ENCODE measurements at places on chromosomes 2 and 18.
A peak's percentile ranks its signal among the peaks of the same experiment; 100 is the strongest.

DNA sequence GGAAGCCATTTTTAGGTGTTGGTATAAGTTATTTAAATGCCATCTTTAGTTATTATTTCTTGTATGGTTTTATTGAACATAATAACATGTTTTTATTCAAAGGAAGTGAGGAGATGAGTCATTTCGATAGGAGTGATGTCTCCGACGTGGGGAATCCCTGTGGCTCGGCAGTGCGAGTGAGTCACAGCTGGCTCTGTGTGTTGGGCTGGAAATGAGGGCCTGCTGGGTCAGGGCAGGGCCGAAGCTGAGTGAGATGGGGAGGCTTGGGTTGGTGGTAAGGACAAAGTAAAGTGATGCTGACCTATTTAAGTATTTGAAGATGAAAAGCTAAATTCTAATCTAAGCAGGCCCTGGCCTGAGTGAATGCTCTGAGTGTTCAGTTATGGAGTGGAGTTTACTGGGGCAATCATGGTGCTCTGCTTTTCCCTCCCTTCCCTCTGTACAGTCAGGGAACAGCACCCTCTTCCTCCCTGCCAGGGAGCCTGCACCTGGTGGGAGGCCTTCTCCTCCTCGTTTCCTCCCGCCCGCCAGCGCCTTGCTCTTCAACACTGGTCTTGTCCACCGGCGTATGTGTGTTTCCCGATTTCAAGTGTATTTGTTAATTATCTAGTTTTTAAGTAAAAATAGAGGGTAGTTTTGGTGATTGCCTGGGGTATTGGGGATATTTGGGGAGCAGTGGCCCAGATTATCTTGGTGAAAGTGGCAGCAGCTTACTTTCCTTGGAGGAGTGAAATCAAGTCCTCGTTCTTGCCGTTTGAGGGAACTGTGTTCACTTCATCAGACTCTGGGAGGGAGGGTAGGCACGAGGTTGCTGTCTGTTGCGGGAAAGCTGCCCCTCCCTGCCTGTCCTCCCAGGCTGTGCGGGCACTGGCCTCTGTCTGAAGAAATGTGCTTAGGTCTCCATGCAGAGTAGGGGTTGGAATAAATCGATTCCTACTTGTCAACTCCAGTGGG lies 157.0 kb downstream of the LDLRAD4 start:
- DNase-seq = peak; percentile 54

DNA sequence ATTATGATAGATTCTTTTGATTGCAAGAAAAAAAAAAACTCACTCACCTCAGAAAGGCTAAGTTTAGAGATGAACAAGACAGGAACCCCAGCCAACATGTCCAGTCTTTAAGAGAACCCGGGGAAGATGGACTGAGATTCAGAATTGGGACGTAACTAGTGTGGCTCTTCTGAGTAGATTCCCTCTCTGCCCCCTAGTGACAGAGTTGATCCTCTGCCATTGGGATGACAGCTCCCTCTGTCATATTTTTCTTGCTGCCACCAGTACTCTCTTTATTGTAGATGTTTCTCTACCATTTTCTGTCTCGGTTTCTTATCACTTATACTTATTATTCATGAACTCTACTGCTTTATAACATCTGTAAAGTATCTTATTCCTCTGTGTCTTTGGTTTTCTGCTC lies 77.7 kb downstream of the GULP1 start:
- DNase-seq = no peak

DNA sequence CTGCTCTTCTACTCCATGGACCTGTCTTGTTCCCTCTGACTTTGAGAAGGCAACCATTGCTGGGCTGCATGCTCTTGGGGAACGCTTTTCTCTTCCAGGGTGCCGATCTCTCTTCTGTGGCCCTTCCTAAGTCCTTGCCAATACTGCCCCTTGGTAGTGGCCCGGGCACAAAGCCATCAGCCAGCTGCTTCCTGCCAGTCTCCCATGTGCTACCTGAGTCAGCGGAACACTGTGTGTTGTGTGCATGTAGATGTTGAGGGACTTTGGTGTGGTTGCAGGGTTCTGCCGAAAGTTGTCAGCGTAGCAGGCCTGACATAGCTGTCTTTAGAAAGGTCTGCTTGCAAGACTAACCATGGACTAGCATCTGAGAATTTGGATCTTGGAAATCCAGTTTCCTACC lies 35.4 kb downstream of the MGAT5 start:
- no peak for DNase-seq

DNA sequence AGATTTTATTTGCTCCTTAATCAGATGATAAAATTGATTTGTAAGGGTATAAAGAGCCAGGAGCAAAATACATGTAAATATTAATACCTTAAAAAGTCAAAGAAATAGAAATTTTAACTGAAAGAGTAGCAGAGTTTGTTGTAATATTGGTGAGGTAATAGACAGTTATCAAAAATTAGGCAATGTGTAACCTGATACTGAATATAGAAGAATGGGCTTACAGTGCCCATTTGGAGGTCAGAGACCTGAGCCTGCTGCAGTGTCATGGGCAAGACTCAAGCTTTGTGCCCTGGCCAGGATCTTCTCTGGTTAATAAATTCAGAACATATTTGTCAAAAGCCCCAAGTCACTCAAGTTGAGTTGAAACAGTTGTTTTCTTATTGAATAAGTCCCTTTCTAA lies 29.7 kb upstream of the TMEM247 start:
- no peak for DNase-seq

GRCh38 chr2:219642069-219642454 lies 14.6 kb downstream of the SLC4A3 start:
- no peak for DNase-seq

- DNase-seq = no peak
These were observed 515.8 kb downstream of the GALR1 start for GRCh38 chr18:77765468-77765867.

- DNase-seq = peak; percentile 89
These were observed 24.0 kb downstream of the IL1B start for GRCh38 chr2:112812318-112813267.

DNA sequence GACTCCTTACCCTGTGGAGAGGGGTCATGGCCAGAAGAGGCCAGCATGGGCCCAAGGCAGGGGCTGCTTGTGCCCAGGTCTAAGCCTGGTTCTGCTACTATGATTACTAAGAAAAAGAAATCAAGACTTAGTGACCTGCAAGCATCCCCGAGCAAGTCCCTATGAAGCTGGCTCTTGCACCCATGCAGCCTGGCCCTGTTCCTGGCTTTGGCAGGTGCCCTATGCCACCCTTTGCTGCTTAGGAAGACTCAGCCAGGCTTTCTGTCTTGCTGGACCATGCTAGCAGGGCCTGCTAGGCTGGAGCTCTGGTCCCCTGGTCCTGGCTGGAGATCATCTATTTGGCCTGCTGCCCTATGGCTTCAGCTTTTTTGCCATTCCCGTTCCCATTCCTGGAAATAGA lies 309.4 kb upstream of the EPAS1 start:
- DNase-seq = no peak

- DNase-seq = no peak
These were observed 3.7 kb downstream of the TNS1 start for GRCh38 chr2:217998926-217999594.

GRCh38 chr2:46534589-46534988 lies 55.2 kb downstream of the TMEM247 start:
- DNase-seq = no peak

GRCh38 chr2:9300214-9300613 lies 93.6 kb downstream of the ASAP2 start:
- DNase-seq = no peak

DNA sequence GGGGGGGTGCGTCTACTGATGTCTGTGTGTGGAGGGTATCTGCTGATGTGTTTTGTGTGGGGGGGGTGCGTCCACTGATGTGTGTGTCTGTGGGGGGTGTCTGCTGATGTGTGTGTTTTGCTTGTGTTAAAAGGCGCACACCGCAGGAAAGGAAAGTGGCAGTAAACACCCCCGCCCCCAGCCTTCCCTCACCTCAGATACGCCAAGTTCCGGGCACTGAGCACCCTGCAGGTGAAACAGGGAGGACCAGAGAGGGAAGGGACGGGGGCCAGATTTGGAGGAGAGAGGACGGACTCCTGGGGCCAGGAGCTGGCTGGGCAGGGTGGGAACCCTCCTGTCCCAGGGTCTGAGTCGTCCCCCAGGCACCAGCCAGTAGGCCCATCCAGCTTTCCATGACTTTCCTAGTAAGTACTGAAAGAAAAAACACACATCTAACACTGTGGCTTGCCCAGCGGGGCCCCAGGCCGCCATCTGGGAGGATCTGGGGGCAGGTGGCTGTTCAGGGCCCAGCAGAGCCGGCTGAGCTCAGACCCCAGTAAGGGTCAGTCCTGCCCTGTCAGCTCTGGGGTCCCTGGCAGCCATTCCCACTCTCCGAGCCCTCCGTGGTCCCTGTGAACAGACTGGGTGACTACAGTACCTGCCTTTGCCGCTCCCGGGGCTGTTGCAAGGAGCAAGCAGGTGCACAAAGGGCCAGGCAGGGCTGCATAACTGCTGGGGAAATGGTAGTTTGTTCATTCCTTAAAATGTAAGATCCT lies 126.9 kb downstream of the NFATC1 start:
- DNase-seq = no peak

DNA sequence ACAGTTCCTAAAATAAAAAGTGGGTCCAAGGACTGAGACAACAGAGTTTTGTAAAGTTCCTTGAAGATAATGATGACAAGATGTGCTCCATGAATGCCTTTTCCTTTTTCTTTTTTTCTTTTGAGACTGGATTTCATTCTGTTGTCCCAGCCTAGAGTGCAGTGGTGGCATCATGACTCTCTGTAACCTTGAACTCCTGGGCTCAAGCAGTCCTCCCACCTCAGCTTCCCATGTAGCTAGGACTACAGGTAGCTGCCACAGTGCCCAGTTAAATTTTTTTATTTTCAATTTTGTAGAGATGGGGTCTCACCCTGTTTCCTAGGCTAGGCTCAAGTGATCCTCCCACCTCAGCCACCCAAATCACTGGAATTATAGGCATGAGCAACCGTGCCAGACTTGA lies 16.1 kb upstream of the TTC27 start:
- no peak for DNase-seq

GRCh38 chr2:123953846-123954245 lies 71.2 kb upstream of the CNTNAP5 start:
- DNase-seq = peak; percentile 11

GRCh38 chr2:62568983-62569837 lies 63.2 kb upstream of the TMEM17 start:
- DNase-seq = no peak

GRCh38 chr18:44537526-44537925 lies 143.2 kb upstream of the SETBP1 start:
- peak; percentile 93 for DNase-seq

GRCh38 chr2:224722770-224723169 lies 6.6 kb upstream of the CCDC195 start:
- no peak for DNase-seq

- peak; percentile 56 for DNase-seq
These were observed 184.3 kb downstream of the SH3BP4 start for GRCh38 chr2:235135990-235136561.

DNA sequence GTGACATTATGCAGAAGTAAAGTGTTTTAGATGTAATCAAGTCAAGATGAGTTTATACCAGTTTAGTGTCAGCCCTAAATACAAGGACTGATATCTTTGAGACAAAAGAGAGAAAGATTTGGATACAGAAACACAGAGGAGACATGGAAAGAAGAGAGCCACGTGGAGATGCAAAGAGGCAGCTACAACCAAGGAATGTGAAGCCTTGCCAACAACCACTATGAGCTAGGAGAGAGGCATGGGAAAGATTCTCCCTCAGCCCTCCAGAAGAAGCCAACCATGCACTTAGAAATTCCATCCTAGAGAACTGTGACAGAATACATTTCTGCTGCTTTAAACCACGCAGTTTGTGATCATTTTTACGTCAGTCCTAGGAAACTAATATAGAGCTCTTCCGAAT lies 217.2 kb downstream of the DOK6 start:
- no peak for DNase-seq

DNA sequence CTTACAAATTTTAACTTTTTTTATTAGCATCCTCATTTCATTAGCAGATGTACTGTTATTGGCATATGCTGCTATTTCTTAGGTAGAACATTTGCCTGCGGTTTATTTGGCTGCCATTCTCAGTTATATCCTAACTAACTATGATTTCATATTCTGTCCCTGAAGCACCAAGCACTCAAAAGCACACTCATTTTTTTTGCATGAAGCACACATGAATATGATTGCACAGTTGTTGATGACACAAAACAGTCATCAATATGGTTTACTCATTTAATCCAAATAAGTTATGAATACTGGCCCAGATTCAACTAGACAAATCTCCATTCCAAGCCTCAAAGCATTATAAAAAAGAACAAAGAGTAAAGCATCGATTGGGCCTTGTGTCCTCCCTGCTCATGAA lies 129.4 kb upstream of the CNTNAP5 start:
- DNase-seq = no peak

DNA sequence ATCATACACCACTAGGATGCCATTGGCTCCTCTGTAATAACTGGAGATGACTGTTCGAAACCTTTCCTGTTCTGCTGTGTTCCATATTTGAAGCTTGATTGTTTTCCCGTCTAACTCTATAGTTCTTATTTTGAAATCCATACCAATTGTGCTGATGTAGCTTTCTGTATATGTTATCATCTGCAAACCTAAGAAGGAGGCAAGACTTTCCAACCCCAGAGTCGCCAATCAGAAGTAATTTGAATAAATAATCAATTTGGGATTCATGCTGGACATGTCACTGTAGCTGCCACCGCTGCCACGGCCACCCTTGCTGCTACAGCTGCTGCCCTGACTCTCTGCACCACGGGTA lies 20.7 kb downstream of the STAT1 start:
- no peak for DNase-seq

GRCh38 chr2:34291076-34291475 lies 692.0 kb upstream of the FAM98A start:
- no peak for DNase-seq

- no peak for DNase-seq
These were observed 7.8 kb downstream of the PIAS2 start for GRCh38 chr18:46909497-46909896.

GRCh38 chr2:121446647-121447241 lies 83.9 kb upstream of the RNU4ATAC start:
- no peak for DNase-seq

DNA sequence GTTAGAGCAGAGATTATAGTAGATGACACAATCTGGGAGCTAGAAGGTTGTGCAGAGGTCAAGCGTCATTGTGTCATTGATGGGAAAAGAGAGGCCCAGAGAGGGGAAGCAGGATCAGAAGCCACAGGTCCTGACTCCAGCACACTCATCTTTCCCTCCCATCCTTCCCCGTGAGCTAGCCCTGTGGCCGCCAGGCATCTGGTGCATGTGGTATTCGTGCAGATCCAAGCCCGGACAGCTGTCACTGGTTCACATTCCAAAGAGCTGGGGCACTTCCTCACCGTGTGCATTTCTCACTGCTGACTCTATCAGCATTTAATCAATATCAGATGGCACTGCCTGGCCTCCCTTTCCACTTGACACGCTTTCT lies 94.1 kb upstream of the THOC1 start:
- DNase-seq = peak; percentile 99

GRCh38 chr2:229884775-229885699 lies 36.8 kb downstream of the TRIP12 start:
- DNase-seq = no peak

- DNase-seq = no peak
These were observed 40.2 kb upstream of the EGR4 start for GRCh38 chr2:73333564-73333963.

- no peak for DNase-seq
These were observed 160.0 kb downstream of the STK39 start for GRCh38 chr2:168087401-168087800.

All from HFF-Myc (cell line).